GM23338 (cell line): ENCODE measurements at places on chromosomes 2 and 18. TPM values are rescaled to one million over a fixed set of nuclear protein-coding genes. Genes with fewer than 3 reads are reported as not detected.

CCDC85A gene
- 0.24 and 0.47 TPM in 2 replicates for total RNA-seq

C2orf66 gene
- total RNA-seq = not detected in 2 replicates

PLEKHH2 gene
- 6.5 and 6.7 TPM in 2 replicates for total RNA-seq

CEP192 gene
- 23.3 and 30.6 TPM in 2 replicates for total RNA-seq

CD226 gene
- total RNA-seq = 0.04 TPM in 1 of 2 replicates, not detected in the other

RAX gene
- total RNA-seq = 0.03 and 0.08 TPM in 2 replicates

ACOXL gene
- 14.7 and 15.7 TPM in 2 replicates for total RNA-seq

C2orf92 gene
- 2.6 and 2.9 TPM in 2 replicates for total RNA-seq

ALK gene
- 0.16 and 0.35 TPM in 2 replicates for total RNA-seq

HTR2B gene
- not detected in 2 replicates for total RNA-seq

GRCh38 chr2:195434346-195434745 lies 222.7 kb upstream of the SLC39A10 start:
- no peaks in the 10 kb centered on the region for H3K36me3 ChIP-seq
- H3K4me3 ChIP-seq = no peak overlapping the region
- no peak overlapping the region for H3K27ac ChIP-seq
- DNase-seq = no peak
- no peaks in the 10 kb centered on the region for H3K27me3 ChIP-seq

DNA sequence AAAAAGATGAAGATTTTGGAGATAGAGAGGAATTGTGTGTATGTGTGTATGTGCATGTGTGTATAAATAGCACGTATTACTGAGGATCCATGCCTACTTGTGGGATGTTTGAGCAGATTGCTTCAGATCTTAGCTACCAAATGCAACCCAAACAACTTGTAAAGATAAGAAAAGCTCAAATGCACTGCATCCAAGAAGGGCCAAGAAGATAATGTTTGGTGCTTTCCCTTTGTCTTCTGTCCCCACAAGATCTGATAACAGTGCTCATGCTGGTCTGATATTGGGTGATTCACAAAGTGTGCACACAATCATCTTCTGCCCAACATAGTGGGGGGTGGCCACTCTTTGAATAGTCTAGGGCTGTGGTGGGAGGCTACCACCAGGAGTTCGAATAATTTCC lies 284.8 kb upstream of the CYRIA start:
- H3K4me1 ChIP-seq = no peaks in the 10 kb centered on the region
- no peaks in the 10 kb centered on the region for H3K27me3 ChIP-seq
- no peak overlapping the region for H3K27ac ChIP-seq
- no peak overlapping the region for H3K4me3 ChIP-seq
- no peaks in the 10 kb centered on the region for H3K36me3 ChIP-seq

GRCh38 chr2:187874786-187875185 lies 320.6 kb upstream of the TFPI start:
- no peak overlapping the region for H3K4me3 ChIP-seq
- no peaks in the 10 kb centered on the region for H3K36me3 ChIP-seq
- H3K27me3 ChIP-seq = no peaks in the 10 kb centered on the region

DNA sequence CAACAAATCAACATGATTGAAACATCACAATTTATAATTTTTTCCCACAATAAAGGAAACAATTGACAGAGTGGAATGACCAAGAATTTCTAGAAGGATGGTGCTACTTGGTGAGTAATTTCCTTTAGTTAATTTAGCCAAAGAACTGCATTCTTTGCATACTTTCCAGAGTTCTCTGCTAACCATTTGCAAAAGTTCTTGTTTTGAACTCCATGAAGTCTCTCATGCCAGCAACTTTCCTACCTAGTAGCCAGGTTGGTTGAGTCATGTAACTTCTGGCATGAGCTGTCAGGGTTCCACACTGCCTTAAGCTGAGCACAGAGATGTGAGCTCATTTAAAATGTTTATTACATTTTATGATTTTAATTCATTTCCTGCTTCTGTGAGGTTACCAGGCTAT lies 539.6 kb downstream of the PID1 start:
- no peaks in the 10 kb centered on the region for H3K27me3 ChIP-seq
- peak; percentile 33 for DNase-seq
- H3K4me3 ChIP-seq = no peak overlapping the region

GRCh38 chr2:9665898-9666297 lies 35.1 kb upstream of the YWHAQ start:
- no peak for DNase-seq
- H3K4me3 ChIP-seq = no peak overlapping the region
- H3K27ac ChIP-seq = no peak overlapping the region
- H3K36me3 ChIP-seq = no peaks in the 10 kb centered on the region
- no peaks in the 10 kb centered on the region for H3K27me3 ChIP-seq

- no peaks in the 10 kb centered on the region for H3K4me1 ChIP-seq
- no peak overlapping the region for H3K4me3 ChIP-seq
- H3K27me3 ChIP-seq = no peaks in the 10 kb centered on the region
These were observed 22.1 kb upstream of the CCDC150 start for GRCh38 chr2:196617430-196617829.

GRCh38 chr18:48825101-48825745 lies 125.5 kb downstream of the SMAD7 start:
- H3K27ac ChIP-seq = no peak overlapping the region
- DNase-seq = no peak
- H3K36me3 ChIP-seq = no peaks in the 10 kb centered on the region
- H3K4me1 ChIP-seq = peaks cover 32% of the 10 kb centered on the region
- H3K27me3 ChIP-seq = no peaks in the 10 kb centered on the region

- H3K36me3 ChIP-seq = no peaks in the 10 kb centered on the region
- peaks cover 57% of the 10 kb centered on the region for H3K4me1 ChIP-seq
- H3K27me3 ChIP-seq = no peaks in the 10 kb centered on the region
- DNase-seq = no peak
- 0 out of 2 replicates have a peak overlapping the region, but pooled peaks have one; percentile 20 for H3K27ac ChIP-seq
These were observed 4.3 kb downstream of the VAPA start for GRCh38 chr18:9918016-9918680.

- no peaks in the 10 kb centered on the region for H3K27me3 ChIP-seq
- H3K27ac ChIP-seq = no peak within 1 kb of the TSS
- no peaks in the 10 kb centered on the region for H3K36me3 ChIP-seq
- DNase-seq = peak; percentile 64
These were observed at the start of gene KIAA2012 for GRCh38 chr2:202072737-202073401. Gene KIAA2012, plus strand, starts transcription at chr2:202073255. Its CDS starts 373 bp downstream, at chr2:202073628.

GRCh38 chr2:196737046-196737445 lies 62.4 kb downstream of the GTF3C3 start:
- no peak for DNase-seq
- H3K27me3 ChIP-seq = no peaks in the 10 kb centered on the region
- no peak overlapping the region for H3K4me3 ChIP-seq
- H3K4me1 ChIP-seq = no peaks in the 10 kb centered on the region
- H3K27ac ChIP-seq = no peak overlapping the region

DNA sequence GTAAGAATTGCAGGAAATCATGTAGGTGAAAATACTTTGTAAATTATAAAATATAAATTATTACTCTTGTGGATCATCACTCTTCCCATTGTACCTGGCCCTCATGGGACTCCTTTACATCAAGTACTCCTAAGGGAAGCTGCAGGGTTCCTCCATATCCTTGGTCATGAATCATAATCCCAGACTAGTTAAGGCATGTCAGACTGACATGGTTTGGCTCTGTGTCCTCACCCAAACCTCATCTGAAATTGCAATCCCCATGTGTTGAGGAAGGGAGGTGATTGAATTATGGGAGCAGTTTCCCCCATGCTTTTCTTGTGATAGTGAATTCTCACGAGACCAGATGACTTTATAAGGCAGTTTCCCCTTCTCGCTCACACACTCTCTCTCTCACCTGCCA lies 77.1 kb downstream of the CMPK2 start:
- no peak overlapping the region for H3K4me3 ChIP-seq
- no peak for DNase-seq
- no peak overlapping the region for H3K27ac ChIP-seq
- H3K27me3 ChIP-seq = no peaks in the 10 kb centered on the region
- H3K4me1 ChIP-seq = no peaks in the 10 kb centered on the region

- no peak overlapping the region for H3K27ac ChIP-seq
- no peak for DNase-seq
- no peaks in the 10 kb centered on the region for H3K27me3 ChIP-seq
- no peak overlapping the region for H3K4me3 ChIP-seq
- no peaks in the 10 kb centered on the region for H3K36me3 ChIP-seq
These were observed 83.8 kb upstream of the FAM237A start for GRCh38 chr2:206558492-206558891.

DNA sequence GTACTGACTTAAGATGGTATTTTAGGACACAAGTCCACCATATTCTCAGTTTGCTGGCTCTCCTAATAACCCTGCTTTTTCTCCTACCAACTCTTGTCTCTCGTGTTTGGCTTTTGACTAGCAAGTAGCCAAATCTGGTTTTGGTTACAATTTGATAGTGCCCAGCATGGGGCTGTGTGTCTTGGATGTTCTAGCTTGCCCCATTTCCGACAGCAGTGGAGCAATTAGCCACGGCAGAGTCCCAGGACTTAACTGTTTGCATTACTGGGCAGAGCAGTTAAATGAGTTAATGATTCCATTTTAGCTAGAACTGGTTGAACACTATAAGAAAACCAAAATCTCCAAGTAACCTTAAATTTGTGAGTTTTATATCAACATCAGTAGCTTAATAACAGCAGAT lies 18.6 kb upstream of the SPAG16 start:
- H3K36me3 ChIP-seq = no peaks in the 10 kb centered on the region
- no peak overlapping the region for H3K4me3 ChIP-seq
- no peak for DNase-seq
- H3K27ac ChIP-seq = no peak overlapping the region
- no peaks in the 10 kb centered on the region for H3K4me1 ChIP-seq

- no peaks in the 10 kb centered on the region for H3K27me3 ChIP-seq
- no peak for DNase-seq
- H3K36me3 ChIP-seq = no peaks in the 10 kb centered on the region; the same call in 1 of the 2 replicates
- no peak overlapping the region for H3K4me3 ChIP-seq
- peaks cover 13% of the 10 kb centered on the region for H3K4me1 ChIP-seq
These were observed 47.8 kb upstream of the FZD7 start for GRCh38 chr2:201985728-201986462.

DNA sequence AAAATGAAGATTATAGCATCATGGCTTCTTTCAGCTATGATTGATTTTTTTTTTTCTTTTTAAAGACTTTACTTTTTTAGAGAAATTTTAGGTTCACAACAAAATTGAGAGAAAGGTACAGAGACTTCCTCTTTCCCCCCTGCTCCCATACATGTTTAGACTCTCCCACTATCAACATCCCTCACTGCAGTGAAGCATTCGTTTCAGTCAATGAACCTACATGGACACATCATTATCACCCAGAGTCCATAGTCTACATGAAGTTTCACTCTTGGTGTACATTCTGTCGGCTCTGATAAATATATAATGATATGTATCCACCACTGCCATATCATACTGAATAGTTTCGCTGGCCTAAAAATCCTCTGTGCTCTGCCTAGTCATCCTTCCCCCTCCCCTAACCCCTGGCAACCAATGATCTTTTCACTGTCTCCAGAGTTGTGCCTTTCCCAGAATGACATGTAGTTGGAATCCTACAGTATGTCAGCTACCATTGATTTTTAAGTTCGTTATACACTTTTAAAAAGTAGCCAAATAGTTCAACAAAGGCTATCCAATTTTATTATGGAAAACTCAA lies 86.8 kb downstream of the GPD2 start:
- no peak overlapping the region for H3K27ac ChIP-seq
- H3K4me1 ChIP-seq = no peaks in the 10 kb centered on the region
- H3K4me3 ChIP-seq = no peak overlapping the region
- DNase-seq = no peak

DNA sequence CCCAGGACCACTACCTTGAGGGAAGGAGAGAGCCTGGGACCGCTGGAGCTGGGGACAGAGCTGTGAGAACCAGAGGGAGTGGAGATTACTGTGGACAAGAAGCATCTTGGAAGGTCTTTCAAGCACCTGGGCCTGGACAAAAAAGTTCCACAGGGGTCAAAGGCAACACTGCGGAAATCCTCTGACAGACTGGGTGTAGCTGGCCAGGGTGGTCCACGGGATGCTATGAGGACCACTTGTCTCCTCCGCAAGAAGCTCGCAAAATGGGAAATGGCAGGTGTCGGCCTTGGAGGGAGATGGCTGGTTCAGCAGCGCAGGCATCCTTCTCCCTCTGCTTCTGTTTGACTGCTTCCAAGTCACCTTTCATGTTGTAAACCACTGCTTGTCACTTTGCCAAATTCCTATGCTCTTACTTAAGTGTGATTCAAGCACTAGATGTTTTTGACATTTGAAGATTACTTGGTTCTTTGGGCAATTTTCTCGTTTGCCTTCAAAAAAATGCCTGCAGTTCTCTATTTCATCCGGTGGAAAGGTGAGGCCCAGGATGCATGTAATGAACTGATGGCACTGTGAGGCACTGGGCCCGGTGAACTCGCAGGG lies 27.7 kb downstream of the KLHL29 start:
- H3K4me3 ChIP-seq = no peak overlapping the region
- no peaks in the 10 kb centered on the region for H3K27me3 ChIP-seq
- H3K27ac ChIP-seq = no peak overlapping the region
- no peak for DNase-seq
- no peaks in the 10 kb centered on the region for H3K36me3 ChIP-seq

DNA sequence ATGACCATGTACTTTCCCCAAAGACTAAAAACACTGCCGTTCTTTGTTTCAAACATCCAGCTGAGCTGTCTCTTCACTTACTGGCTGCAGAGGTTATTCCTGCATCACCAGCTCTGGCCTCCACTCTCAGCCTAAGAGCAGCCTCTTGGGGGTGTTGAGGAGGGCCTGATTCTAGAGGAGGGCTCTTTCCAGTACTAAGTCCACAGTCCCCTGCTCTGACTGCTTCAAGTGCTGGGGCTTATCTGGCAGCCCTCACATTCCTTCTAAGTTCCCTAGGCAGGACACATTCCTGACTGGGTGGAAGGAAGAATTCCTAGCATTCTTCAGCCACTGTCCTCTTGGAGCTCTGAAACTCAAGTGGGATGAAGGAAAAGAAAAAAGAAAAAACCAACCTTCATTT lies 32.9 kb upstream of the EHBP1 start:
- no peaks in the 10 kb centered on the region for H3K36me3 ChIP-seq
- peak; percentile 88 for DNase-seq
- H3K4me3 ChIP-seq = no peak overlapping the region
- no peaks in the 10 kb centered on the region for H3K27me3 ChIP-seq

GRCh38 chr18:79915161-79916127 lies 36.0 kb downstream of the SLC66A2 start:
- H3K27ac ChIP-seq = no peak overlapping the region
- H3K27me3 ChIP-seq = no peaks in the 10 kb centered on the region
- no peaks in the 10 kb centered on the region for H3K4me1 ChIP-seq
- no peak overlapping the region for H3K4me3 ChIP-seq
- no peaks in the 10 kb centered on the region for H3K36me3 ChIP-seq

DNA sequence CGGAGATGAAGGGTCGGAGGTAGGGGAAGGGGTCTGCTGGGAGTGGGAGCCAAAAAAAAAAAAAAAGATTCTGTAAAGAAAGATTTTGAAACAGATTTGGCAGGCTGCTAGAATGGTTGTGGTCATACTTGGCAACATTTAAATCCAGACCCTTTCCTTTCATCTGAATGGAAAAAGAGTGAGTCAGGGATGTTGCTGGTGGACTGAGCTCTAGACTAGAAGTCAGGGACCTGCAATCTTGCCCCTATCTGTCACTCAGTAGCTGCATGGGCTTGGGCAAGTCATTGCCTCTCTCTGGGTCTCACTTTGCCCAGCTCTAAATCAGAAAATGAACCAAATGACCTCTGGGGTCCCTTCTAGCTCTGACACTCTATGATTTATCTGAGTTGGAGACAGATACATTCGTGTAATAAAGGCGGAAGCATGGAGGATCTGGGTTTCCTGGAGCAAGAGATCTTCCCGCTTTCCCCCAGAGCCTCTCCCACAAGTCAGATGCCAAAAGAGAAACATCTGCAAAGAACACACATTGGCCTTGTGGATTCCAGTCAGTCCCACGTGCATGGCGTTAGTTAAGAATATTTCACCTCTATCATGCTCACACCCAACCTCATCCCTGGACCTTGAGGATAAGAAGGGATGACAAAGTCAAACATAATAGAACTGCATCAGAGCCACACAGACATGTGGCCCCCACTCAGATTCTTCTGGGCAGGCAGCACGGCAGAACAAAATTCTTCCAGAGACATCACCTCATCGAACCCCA lies 58.5 kb downstream of the ADD2 start:
- H3K4me3 ChIP-seq = no peak overlapping the region
- H3K4me1 ChIP-seq = peaks cover 33% of the 10 kb centered on the region
- DNase-seq = no peak
- no peaks in the 10 kb centered on the region for H3K27me3 ChIP-seq
- H3K27ac ChIP-seq = peak overlapping the region; percentile 21; the same call in 1 of the 2 replicates
